ENCODE measurements at places on chromosomes 4 and X. TPM values are rescaled to one million over a fixed set of nuclear protein-coding genes. Genes with fewer than 3 reads are reported as not detected.

DNA sequence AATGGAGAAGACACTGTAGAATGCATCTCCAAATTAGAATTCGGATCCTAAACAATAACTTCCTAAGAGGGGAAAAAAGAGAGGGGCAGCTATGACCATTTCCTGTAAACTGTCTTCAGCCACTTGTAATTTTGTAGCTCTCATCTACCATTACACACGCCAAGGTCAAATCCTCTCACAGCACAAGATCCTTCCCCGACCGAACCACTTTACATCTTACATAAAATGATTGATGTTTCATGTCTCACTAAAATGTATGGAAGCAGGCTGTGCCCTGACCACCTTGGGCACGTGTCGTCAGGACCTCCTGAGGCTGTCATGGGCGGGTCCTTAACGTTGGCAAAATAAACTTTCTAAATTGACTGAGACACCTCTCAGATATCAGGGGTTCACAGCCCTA is 24.1 kb upstream of the PBDC1 start:
- DNase-seq, result no peak

DNA sequence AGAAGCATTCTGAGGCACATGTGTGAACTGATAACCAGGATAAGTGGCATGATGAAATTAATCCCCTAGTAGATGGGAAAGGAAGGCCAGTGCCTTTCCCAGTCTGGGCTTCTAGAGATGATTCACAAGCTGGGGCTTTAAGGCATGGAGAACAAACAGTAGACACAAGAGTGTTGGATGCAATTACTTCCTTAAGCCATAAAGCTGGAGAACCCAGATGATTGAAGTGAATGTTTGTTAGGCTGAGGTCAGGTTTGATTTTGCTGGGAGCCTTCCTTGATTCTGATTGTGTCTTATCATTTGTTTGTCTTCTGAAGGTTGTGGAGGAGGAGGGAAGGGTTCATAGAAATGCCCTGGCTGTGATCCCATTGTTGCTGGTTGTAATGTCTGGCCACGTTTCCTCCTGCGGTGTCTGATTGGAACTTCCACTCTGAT is 125.2 kb downstream of the NHS start:
- no peak for DNase-seq

- no peak for DNase-seq
These were observed 36.5 kb downstream of the FGFBP1 start for GRCh38 chr4:15901998-15902397.

- DNase-seq, result no peak
These were observed 427.9 kb downstream of the STIM2 start for GRCh38 chr4:27288496-27288895.

BCORL1 gene
- total RNA-seq, result 25.1 TPM

TMPRSS11A gene
- not detected for total RNA-seq

DNA sequence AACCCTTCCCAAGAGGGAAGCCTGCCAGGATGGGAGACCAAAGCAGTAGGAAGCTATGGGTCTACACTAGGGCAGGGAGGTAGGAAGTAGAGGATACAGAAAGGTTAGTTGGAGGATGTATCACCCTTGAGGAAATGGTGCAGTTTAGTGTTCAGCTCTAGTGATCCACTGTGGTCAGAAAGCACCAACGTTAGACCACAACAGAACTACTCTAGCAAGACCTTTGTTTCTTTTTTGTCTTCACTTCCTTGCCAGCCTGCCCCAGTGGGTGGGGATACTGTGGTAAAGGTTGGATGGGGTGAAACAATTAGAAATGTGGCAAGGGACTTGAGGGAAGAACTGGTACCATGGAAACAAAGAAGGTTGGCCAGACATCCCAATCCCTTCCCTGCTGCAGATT is 83.3 kb downstream of the DDIT4L start:
- no peak for DNase-seq

DNA sequence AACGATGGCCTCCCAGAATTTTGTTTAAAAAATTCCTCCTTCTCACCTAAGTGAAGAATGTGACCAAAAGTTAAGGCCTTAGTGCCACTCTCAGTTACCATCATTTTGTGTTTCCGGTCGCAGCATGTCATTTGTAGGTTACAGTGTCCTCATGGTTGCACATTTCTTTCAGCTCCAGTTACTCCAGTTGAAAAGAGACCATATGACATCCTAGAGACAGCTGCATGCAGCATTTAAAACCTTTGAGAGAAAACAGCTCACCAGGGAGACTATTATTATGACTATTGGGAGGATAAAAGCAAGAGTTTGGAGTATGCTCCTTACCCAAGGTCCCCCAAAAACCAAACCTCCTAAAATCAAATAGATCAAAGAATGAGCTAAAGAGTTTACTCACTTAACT is 45.8 kb downstream of the MGARP start:
- DNase-seq, result no peak
